Stimulated activated CD4-positive, alpha-beta T cell treated with anti-CD3 and anti-CD28 coated beads, Interleukin-4, amount 100 ng/mL, for 24 hours (primary cell): ENCODE measurements at places on chromosomes 5 and 9.

- DNase-seq: no peak
Observed at GRCh38 chr9:137141976-137142936, 3.3 kb downstream of the GRIN1 start.

- DNase-seq: no peak
Observed at GRCh38 chr9:130337318-130337717, 71.8 kb downstream of the HMCN2 start.

DNA sequence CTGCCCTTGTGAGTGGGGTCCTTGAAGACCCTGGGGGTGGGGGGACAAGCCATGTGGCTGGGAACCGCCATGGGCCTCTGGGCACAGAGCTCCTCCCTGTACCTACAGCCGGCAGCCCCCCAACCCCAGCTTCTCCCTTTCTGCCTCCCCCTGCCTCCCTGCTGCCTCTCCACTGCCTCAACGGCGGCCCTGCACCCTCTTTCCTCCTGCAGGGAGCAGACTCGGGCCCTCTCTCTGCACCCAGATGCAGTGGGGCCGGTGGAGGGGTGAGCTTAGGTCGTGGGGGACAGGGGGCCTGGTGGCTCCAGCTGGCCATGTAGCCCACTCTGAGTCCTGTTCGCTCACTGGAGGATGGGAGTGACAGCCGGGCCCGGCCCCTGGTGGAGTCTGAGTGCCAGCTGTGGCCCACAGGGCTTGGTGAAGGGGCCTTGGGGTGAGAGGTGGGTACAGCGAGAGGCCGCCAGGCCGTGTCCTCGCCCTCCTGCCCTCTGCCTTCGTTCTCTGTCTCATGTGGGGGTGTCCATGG lies 139.3 kb upstream of the COL5A1 start:
- no peak for DNase-seq

DNA sequence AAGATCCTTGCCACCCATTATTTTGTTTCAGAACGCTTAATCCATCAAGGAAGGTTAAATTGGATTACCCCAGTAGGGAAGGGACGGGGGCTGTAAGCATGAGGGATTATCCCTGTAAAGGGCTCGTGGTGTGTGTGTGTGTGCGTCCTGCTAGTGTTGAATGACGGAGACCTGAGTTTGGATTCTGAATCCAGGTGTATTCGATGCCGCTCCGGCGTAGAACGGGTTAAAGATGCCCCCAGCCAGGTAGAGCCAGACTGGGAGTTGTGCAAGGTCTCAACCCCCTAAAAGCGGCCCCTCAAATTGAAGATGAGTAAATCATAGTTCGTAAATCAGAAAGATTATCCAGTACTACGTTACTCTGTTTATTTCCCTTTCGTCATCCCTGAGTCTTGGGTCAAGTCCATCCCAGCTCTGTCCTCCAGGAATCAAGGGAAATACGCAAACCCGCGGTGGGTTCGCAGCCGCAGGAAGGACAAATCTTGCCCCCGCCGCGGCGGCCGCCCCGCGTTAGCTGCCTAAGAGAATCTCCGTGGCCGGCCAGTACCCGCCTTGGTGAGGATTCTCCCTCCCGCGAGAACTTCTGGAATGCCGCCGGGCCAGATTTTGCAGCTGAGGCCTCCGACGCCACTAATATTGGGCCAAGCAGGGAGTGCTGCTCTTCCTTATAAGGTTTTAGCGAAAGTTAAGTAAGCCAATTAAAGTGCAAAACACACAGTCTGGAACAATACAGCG lies 586 bp upstream of the MTAP start:
- peak; percentile 13 for DNase-seq

DNA sequence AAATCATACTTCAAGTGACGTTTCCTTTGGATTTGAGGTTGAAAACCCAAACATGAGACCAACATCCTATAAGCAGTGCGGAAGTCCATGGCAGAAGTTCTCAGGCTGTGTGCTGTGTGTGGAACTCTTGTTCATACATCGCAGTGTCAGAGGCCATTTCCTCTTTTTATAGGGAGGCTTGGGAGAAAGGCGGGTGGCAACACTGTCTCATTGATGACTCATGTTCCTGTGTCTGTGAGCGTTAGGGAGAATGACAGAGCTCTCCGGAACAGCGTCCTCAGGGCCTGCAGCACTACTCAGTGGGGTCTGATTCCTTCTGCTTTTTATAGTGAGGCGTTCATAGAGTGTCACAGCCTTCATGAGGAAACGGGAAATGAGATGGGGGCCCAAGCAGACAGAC lies 98.8 kb upstream of the BASP1 start:
- DNase-seq: no peak

DNA sequence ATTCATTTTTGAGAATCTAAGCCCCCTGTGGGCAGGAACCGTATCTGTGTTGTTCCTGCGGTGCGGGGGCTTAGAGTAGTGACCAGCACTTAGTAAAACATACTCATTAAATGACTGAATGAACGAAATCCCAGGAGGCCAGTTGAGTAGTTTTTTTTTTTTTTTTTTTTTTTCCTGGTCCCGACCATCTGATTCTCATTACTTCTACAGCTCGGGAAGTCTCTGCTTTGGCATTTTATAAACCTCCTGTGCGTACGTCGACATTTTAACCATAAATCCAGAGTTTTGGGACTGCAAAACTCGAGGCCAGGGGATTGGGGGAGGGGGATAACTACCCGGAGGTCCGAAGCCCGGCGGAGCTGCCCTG lies 31.5 kb upstream of the SPRY4 start:
- DNase-seq: no peak

DNA sequence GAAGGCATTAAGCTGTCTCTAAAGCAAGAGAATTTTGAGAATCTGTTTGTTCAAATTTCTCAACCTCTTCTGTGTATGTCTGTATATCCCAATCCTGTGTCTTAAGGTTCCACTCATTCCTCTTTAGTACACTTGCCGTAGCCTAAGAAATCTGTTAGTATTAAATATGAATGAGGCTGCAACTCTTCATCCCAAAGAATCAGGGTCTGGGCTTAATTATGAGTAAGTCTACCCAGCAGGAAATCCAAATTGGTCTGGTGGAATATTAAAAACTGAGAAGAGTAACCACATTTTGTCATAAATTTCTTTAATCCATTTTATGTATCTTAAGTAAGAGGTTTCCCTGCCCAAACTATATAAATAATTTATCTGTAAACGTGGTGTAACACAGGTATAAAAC lies 1171.2 kb downstream of the CDH12 start:
- no peak for DNase-seq

DNA sequence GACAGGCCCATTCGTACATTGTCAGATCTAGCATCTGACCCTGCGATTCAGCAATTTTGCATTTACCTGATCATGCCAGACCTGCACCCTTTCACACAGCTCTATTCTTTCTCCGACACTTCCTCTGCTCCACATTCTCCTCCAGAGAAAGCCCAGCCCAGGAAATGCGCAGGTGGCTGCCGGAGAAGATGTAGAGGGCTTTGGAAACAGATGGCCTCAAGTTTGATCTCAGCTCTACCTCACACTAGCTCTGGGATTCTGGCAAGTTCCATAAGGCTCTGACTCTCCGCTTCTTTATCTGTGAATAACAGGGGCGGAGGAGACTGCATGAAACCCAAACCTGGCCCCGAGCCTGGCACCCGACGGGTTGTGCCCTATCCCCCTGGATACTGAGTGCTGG lies 61.5 kb downstream of the GABBR2 start:
- DNase-seq: no peak

DNA sequence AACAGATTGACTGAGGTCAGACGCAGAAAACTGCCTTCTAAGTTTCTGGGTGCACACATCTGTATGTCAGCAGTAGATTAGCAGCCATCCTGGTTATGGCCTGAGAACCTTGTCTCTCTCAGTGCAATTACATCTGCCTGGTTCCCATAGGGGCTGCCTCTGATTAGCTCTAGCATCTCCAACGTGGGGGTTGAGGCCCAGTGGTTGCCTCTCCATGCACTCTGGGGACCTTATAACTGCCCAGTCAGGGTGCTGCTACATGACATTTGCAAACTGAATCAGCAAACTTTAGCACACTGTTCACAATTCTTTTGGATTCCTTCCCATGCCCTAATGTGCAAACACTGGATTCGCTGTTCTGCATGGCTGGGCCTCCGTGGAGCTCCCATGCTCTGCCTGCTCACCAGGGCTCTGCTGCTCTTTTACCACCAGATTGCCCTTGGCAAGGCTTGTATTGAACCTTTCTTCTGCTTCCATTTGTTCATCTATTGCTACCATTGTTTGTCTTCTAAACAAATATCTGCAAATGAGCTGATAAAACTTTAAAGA lies 36.2 kb downstream of the SNX18 start:
- DNase-seq: no peak
